ENCODE measurements at places on chromosomes 1 and 21.
A peak's percentile ranks its signal among the peaks of the same experiment; 100 is the strongest.

DNA sequence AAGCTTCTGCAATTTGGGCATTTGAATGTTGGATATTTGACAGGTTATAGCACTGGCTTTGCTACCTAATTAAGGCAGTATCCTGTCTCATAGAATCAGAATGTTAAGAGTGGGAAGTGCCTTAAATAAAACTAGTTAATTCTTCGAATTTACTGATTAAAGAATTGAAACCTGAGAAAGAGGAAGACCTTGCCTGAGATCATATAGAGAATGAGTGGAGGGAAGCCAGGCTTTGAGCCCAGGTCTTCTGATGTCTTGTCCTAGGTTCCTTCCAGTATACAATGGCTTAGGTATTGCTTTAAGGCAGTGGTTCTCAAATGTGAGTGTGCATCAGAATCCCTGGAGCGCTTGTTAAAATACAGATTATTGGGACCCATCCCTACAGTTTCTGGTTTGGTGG, 20.9 kb upstream of the SH3BGRL3 start:
- no peak for DNase-seq

GRCh38 chr1:115952547-115952946, 23.8 kb upstream of the SLC22A15 start:
- DNase-seq, result no peak

GRCh38 chr1:103108376-103109150, at the start of gene COL11A1:
Gene COL11A1, minus strand, starts transcription at chr1:103108522. Its CDS starts 344 bp downstream, at chr1:103108178.
- no peak for DNase-seq

DNA sequence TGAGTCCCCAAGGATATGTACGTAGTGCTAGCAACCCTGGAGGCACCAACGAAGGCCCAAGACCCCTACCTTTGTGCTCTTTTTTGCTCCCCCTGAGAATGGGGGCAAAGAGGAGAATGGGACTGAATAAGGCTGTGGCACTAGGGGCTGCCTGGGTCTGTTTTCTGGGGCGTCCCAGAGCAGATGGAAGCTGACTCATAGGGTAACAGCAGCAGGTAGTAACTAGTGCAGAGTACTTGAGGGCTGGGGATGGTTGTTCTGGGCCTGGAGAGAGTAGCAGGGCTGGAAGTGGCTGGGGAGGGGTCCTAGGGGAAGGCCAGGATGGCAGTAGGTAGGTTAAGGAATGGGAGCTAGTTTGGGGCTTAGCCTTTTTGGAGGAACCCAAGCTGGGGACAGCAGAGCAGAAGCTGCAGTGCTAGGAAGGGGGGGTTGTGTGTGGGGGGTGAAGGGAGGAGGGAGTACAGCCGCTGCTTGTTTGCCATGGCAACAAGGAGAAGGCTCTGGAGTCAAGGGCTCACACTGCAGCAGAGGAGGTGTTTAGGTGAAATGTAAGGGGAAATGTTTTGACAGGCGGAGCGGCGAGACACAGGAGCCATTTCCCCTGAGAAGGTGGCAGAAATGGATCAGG, 1.8 kb downstream of the NCDN start:
- DNase-seq, result peak; percentile 17

GRCh38 chr1:44068442-44068921, 37.2 kb upstream of the SLC6A9 start:
- DNase-seq, result no peak

GRCh38 chr1:219938706-219939105, 10.3 kb upstream of the SLC30A10 start:
- DNase-seq, result peak; percentile 17

GRCh38 chr1:66402194-66402593, 131.8 kb upstream of the SGIP1 start:
- peak; percentile 50 for DNase-seq

- no peak for DNase-seq
These were observed 202.6 kb downstream of the PDE4B start for GRCh38 chr1:65995336-65995735.

GRCh38 chr1:151326619-151327222, 495 bp downstream of the PI4KB start:
- peak; percentile 77 for DNase-seq

GRCh38 chr1:88079036-88079435, 605.0 kb upstream of the PKN2 start:
- DNase-seq, result no peak

DNA sequence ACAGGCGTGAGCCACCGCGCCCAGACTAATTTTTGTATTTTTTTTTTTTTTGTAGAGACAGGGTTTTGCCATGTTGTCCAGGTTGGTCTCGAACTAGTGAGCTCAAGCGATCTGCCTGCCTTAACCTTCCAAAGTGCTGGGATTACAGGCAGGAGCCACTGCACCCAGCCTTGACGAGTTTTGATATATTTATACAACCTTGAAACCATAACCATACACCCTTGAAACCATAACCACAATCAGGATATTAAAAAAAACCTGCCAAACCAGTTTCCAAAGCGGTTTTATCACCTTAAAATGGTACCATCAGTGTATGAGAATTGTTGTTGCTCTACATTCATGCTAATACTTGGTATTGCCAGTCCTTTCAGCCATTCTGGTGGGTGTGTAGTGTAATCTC, 3.7 kb upstream of the PHACTR4 start:
- DNase-seq, result no peak

DNA sequence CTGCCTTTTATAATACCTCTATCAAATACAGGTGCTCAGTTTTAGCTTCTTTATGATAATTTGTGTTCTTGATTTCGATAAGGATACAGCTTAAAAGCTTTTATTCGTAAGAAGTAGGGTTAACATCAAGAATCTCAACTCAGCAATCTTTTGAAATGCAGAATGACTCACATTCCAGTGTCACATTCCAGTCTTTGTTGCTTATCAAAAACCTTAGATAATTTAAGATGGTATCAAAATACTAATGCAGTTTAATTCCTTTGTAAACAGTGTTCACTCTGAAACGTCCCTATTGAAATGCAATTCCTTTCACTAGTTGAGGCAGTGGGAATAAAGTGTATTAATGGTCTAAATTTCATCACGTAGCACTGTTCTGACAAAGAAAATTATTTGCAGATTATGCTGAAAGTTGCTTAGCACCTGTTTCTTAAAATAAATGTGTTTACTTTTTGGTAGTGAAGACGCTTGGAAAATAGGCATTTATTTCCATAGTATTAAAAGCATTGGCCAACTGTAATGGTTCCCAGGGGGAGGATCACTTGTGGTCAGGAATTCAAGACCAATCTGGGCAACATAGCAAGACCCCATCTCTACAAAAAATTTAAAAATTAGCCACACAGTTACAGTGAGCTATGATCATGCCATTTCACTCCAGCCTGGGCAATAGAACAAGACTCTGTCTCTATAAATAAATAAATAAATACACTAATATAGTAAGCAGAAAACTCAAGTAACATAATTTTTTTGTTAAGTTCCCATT, 10.1 kb upstream of the CNN3 start:
- DNase-seq, result peak; percentile 42

- peak; percentile 0 for DNase-seq
These were observed 1162.5 kb upstream of the PRMT6 start for GRCh38 chr1:105894006-105894405.

DNA sequence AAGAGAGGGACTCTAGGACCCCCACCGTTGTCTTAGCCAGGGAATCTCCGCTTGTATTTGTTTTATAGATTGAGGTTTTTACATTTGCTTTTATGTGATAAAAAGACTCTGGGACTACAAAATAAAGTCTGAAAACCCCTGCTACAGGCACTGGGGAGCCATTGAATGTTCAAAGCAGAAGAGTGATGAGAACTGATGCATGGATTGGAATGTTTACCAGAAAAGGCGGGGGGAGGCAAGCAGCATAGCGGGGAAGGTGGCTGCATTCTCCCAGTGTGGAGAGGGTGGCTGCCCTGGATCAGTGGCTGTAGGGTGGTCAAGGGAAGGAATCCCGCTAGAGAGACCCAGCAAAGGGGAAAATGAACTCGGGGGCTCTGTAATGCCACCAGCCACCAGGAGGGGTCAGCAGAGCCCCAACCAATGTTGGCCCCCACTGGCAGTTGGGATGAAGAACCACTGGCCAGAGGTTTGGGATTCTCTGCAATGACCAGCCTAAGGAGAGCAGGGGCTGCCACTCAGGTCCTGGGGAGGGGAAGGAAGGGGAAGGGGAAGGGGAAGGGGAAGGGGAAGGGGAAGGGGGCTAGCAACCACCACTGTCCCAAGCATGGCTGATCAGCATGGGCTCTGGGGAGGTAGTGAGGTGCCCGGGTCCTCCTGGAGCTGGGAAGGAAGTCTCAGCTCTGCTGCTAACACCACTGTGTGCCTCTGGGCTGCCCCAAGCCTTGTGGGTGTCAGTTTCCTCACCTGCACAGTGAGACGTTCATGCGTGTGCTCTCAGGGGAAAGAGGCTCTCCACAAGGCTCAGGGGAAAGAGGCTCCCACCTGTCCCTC, 19.2 kb upstream of the PEF1 start:
- peak; percentile 71 for DNase-seq

DNA sequence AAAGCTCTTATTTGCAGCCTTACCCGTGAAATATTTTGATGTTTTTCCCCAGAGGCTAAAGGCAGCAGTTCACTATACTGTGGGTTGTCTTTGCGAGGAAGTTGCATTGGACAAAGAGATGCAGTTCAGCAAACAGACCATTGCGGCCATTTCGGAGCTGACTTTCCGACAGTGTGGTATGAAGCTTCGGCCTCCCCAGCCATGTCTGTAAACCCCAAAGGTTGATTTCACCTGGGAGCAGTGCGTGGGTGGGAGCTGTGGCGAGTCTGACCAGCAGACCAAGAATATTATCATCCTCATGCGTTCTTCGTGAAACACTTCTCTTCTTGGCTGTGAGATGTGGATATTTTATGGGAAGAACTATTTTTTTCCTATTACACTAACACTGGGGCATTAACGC, 3.6 kb downstream of the CENPS start:
- no peak for DNase-seq

DNA sequence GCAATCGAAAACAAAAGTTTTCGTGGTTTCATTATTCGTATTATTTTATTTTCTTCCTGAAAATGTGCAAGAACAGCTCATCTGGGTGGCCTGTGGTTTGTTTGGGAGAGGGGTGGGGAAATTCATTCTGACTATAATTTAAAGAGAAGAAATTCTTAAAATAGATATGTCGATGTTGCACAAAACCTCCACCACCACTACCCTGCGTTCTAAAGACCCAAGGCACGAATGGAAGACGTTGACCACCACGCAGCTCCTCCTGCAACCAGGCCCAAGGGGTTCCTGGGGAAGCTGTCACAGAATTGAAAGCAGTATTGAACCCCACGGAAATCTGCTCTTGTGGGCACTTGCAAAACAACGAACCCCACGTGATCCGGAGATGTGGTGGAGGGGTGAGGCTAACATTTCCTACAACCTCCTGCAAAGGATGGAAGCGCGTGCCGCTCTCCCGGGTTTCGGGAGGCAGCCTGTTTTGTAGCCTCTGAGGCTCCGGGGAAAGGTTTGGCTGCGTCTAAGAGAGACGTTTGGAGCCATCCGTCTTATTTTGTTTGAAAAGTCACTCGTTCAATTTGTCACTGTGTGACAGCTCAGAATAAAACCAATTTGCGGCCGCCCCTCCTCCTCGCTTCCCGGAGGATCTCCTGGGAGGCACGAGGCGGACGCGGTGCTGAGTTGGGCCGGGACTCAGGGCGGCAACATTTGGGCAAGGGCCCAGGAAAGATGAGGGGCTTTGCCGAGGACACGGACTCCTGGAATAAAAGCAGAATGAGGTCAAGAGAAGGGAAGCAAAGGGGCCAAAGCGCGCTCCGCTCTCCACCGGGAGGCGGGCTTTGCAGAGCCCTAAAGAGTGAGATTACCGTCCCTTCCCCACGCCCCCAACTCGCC, 810 bp upstream of the HLX start:
- DNase-seq, result no peak

DNA sequence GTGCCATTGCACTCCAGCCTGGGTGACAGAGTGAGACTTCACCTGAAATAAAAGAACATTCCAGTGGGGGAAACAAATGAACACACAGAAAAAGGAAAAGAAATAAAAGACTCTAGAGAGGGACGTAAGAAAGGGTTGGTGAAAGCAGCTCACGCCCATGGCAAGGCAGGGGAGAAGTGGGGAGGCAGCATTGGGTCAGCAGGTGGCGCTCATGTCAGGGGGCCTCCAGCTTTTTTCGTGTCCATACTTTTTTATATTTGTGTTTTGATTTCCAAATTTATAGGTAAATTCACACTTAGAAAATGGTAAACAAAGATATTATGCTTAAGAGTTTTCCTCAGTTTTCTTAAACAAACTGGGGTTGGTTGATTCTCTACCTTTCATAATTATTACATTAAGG, 45.5 kb downstream of the VPS13D start:
- DNase-seq, result peak; percentile 76

DNA sequence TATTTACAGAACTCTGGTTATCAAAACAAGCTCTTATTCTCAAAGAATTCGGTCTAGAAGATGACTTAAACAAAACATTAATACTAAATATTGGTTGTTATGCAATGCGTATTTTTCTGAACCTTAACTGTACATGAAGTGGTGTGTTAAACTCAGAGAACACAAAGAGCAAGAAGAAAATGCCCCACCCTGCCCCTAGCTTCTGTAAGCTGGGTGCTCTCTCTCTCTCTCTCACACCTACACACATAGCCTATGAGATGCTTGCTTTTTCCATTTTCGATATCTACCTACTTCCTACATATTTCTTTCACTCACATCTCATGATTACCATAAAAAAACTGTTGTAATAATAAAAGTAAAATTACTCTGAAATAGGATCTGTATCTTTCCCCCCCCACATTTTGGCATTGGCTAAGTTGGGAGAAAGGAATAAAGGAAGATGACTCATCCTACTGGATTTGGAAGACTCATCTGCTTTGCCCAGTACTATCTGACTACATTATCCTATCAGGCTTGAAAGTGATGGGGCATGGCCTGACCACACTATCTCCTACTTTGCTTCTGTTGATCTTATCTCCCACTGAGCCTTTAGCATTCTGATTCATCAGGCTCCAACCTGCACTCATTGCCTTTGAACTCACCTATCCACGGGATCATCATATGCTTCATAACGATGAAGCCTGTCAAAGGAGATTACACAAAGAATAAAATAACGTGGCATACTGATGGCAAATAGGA, 2.9 kb downstream of the CRYZ start:
- no peak for DNase-seq

- no peak for DNase-seq
These were observed 49.0 kb downstream of the BRINP2 start for GRCh38 chr1:177219554-177220458.

- no peak for DNase-seq
These were observed 25.9 kb upstream of the ATP1A1 start for GRCh38 chr1:116346943-116347673.

GRCh38 chr1:183942933-183943693, 94.4 kb downstream of the COLGALT2 start:
- peak; percentile 97 for DNase-seq

DNA sequence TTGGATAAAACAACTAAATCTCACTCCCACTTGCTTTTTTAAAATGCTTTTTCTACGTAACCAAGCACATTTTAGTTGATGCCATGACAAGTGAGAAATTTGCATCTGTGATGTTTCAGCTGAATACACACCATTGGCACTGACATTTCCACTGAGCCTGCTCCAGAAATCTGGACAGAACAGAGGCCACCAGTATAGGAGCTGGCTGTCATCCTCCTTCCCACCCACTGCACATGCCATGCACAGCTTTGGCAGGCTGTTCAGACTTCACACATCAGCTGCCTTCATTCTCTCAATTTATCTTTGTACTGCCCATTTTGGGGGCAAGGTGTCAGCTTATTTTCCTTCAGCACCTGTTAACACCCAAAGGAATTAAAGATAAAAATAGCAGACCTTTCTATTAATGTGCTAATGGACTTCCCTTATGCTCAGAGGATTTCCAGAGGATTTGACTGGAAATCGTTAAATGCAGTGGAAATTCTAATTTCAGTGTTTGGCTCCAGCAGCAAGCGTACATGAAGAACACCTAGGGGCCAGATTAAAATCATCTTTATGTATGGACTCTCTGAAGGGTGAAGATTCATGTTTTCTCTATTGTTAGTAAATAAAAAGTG, 12.9 kb upstream of the PODN start:
- DNase-seq, result no peak
